ENCODE measurements at places on chromosomes 16 and 17.

- DNase-seq = peak; percentile 20
These were observed 446.3 kb upstream of the MAF start for GRCh38 chr16:80046848-80047247.

DNA sequence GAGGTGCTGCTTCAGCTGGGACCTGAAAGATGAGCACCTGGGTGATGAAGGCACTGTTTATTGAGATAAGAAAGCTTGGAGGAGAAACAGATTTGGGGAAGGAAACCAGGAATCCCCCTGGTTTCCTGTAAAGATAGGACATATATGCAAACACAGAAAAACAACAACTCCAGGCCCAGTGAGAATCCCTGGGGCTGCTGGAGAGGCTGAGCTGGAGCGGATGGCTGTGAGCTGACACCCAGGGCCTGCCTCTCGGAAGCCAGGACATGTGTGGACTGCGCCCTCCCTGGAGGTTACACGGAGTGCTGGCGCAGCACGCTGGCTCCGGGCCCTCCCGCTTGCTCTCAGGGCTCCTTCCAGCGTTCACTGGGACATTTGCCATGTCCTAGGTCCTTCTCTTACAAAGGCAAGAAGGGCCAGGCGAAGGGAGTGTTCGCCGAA, 57.5 kb downstream of the CYB5B start:
- DNase-seq = peak; percentile 73

DNA sequence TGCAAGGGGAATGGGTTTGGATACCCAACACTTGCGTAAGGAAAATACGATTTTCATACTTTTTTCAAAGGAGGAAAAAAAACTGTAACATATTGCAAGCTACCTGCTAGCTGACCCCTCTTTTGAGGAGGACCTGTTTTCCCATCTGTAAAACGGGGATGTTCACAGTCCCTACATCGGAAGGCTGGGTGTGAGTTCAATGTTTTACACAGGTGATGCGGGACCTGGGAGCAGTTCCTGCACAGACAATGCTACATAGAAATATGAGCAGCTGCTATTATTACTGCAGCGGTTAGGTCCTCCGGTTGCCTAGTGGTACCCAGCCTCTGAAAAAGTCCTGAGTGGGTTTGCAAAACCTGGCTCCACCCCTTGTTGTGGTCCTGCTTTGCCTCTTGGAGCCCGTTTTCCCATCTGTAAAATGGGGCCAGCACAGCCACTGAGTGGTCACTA, 3.5 kb downstream of the SOCS1 start:
- DNase-seq = no peak

GRCh38 chr16:10624527-10624926, 44.1 kb upstream of the EMP2 start:
- DNase-seq = no peak

DNA sequence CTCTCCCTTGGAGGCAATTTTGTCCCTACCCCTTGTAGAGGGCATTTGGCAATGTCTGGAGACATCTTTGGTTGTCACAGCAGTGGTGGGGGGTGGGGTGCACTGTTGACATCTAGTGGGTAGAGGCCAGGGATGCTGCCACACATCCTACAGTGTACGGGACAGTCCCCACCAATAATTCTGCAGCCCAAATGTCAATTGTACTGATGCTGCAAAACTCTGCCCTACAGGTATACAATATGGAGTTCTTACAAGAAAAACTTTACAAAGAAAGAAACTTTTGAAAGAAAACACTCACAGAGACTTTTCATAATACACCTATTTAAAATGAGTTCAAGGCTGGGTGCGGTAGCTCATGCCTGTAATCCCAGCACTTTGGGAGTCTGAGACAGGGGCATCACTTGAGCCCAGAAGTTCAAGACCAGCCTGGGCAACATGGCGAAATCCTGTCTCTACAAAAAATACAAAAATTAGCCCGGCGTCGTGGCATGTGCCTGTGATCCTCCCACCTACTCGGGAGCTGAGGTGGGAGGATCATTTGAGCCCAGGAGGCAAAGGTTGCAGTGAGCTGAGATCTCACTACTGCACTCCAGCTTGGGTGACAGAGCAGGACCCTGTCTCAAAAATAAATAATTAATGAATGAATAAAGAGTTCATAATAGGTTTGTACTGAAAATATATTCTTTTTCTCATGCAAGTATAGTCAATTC, 59.4 kb downstream of the EMP2 start:
- no peak for DNase-seq

DNA sequence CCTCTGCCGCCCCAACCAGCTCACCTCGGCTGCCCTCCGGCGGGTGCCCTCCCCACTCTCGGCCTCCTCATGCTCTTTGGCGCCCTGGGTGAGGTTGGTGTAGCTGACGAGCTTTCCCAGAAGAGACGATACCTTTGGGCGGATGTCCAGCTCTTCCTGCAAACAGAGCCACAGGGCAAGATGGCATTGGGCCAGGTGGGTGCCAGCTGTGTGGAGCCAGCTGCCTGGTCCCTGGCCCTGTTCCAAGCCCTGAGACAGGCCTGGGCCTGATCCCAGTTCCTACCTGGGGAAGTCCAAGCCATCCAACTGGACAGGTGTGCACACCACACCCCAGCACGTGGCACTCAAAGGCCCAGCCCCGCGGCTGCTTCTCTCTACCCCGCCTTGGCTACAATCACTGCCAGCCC, 6.9 kb downstream of the SLC12A4 start:
- DNase-seq = peak; percentile 87

- no peak for DNase-seq
These were observed 677 bp downstream of the P2RX1 start for GRCh38 chr17:3915581-3915994.

DNA sequence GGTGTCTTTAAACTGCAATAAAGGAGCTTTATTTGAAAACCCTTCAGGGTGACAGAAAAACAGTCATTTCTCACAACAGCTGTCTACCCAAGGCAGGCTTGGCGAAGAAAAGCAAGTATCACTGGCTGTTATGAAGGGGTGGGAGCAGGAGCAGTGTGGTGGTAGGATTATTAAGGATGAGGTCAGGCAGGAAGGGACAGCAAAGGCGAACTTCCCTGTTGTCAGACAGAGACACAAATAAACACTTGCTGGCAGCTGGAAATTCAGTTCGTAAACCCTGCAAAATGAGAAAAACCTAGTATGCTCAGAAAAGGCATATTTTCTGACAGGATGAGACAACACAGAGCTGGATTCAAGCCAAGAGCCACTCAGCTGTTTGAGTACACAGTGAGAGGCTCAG, 416.3 kb upstream of the CDH5 start:
- no peak for DNase-seq

DNA sequence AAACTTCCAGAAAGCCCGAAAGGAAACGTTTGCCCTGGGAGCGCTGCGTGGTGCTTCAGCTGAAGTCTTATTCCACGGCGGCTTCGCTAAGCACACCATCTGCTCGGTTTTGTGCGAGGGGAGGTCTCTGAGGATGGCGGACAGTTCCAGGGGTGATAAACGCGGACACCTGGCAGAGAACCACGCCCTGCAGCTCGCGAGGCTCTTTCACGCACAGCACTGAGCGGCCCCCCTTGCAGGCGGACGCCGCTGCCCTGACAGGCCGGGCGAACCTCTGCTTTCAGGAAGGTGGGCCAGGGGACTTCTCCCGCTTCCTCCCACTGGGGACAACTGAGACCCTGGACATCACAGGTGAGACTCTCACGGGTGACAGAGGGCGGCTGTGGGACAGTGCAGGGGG, 3.7 kb downstream of the MVD start:
- DNase-seq = no peak

DNA sequence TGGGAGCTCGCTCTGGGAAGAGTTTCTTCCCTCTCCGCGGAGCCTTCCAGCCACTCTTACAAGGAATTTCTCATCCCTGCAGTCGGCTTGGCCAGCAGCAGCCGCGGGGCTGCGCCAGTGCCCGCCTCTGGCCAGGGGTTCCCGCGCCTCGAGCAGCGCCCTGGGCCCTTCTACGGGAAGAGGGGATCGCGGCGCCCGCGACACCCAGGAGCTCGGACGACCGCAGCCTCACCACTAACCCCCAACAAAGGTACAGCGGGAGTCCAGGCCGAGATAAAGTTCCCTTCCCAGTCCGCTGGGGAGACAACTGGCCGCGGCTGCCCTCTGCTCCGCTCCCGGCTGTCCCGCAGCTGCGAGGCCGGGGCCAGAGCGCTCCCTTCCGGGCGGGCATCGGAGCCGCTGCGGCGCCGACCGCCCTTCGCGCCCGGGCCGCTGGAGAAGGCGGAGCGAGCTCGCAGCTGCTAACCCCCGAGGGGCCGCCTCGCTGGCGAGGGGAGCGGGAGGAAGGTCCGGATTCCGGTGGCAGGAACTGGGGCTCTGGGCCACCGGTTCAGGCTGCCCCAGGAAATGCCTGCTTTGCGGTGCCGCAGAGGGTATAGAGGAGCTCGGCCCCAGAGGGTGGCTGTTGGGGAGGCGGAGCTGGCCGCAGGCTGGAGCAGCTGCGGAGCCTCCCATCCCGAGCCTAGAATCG, 3.6 kb upstream of the HS3ST3B1 start:
- no peak for DNase-seq

DNA sequence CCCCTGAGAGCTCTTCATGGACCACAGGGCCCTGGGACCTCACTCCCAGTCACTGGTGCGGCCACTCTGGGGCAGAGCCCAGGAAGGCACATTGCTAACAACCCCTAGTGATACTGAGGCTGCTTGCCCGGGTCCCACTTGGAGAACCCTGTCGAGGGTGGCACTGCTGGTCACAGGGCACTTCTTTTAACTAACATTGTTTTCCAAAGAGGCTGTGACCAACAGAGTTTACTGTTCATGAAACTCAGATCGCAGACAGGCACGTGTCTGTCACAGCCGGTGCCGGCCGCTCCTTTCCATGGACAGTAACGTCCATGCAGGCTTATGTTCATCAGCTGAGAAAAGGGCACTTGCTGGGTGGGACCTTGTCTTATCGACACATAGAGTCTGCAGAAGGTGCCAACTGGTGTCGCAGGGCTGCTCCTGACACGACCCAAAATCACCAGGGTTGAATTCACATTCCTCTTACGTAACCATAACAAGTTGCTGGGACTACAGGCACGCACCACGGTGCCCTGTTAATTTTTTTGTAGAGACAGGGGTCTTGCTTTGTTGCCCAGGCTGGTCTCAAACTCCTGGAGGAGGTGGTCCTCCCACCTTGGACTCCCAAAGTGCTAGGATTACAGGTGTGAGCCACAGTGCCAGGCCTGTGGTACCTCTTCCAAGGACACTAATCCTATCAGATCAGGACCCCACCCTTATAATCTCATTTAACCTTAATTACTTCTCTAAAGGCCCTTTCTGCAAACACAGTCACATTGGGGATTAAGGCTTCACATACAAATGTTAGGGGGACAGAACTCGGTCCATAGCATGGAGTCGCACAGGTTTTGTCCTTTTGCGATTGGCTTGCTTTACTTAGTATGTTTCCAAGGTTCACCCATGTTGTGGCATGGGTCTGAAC, 1.2 kb upstream of the ZC3H18 start:
- no peak for DNase-seq

- DNase-seq = no peak
These were observed 2254.6 kb downstream of the TP53TG3F start for GRCh38 chr16:35713762-35714650.
